ENCODE measurements at places on chromosomes 6 and 20. TPM values are rescaled to one million over a fixed set of nuclear protein-coding genes. Genes with fewer than 3 reads are reported as not detected.

The MUC22 gene
- total RNA-seq, result 0.31 TPM

The SEMG1 gene
- not detected for total RNA-seq

The TAB2 gene
- 61.0 TPM for total RNA-seq

The ZC2HC1B gene
- 16.9 TPM for total RNA-seq

The LGSN gene
- total RNA-seq, result 0.62 TPM

The RAET1E gene
- total RNA-seq, result 0.31 TPM

The FOXQ1 gene
- 1.7 TPM for total RNA-seq

The SDC4 gene
- total RNA-seq, result 191 TPM

The NUP43 gene
- total RNA-seq, result 32.2 TPM

- H3K4me3 ChIP-seq, result peak overlapping the region; percentile 73
- H3K36me3 ChIP-seq, result no peaks in the 10 kb centered on the region
- peaks cover 22% of the 10 kb centered on the region for H3K4me1 ChIP-seq
These were observed 936 bp downstream of the ZDHHC14 start for GRCh38 chr6:157381631-157382621.

GRCh38 chr20:31664696-31665354 lies 27.1 kb downstream of the COX4I2 start:
- no peak for DNase-seq
- no peak overlapping the region for H3K4me3 ChIP-seq
- H3K27me3 ChIP-seq, result no peaks in the 10 kb centered on the region
- H3K27ac ChIP-seq, result peak overlapping the region; percentile 74
- peaks cover 58% of the 10 kb centered on the region for H3K4me1 ChIP-seq

DNA sequence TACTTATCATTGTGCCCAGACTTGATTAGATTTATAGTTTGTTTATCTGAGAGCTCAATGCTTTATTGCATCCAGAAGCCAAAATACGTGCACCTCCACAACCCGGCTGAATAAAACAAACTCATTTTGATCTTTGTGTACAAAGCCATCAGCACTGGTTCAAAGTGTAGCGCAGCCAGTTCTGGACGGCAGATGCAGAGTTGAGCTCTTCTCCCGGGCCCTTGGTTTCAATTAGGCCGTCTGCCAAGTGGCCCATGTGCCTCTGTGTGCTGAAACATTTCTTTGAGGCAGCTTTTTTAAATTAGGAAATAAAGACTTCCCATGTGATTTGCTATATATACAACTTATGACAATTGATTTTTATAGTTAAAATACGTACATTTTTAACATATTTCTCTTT lies 96.2 kb upstream of the RSPO3 start:
- no peaks in the 10 kb centered on the region for H3K36me3 ChIP-seq
- no peak overlapping the region for H3K27ac ChIP-seq
- no peaks in the 10 kb centered on the region for H3K4me1 ChIP-seq
- no peaks in the 10 kb centered on the region for H3K27me3 ChIP-seq
- DNase-seq, result peak; percentile 51

DNA sequence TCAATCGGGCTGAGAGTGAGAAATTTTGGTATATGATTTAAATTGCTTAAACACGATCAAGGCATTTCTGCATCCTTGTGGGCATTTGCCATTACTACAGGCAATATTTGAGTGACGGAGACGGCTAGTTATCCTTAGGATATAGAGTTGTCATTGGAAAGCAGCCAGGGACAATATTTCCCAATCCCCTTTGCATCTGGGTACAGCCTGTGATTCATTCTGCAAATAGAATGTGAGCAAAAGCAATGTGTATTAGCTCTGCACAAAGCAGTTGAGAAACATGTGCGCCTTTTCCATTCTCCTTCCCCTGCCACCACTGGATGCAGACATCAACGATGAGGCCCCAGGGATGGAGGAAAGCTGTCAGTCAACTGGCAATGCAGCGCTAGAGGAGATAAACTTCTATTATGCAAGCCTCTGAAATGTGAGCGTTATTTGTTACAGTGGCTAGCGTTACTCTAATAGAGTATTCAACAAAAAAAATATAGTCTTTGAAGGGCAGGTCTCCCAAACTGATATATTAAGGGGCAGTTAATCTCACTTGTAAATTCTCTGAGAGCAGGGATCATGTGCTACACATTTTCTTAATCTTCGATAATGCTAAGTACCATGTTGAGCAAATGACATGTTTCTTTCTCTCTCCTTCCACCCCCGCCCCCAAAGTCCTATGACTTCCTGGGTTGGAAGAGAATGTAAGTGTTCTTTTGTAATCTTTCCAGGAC lies 37.1 kb upstream of the NCOA3 start:
- H3K27me3 ChIP-seq, result no peaks in the 10 kb centered on the region
- DNase-seq, result peak; percentile 45
- no peak overlapping the region for H3K4me3 ChIP-seq
- no peak overlapping the region for H3K27ac ChIP-seq

DNA sequence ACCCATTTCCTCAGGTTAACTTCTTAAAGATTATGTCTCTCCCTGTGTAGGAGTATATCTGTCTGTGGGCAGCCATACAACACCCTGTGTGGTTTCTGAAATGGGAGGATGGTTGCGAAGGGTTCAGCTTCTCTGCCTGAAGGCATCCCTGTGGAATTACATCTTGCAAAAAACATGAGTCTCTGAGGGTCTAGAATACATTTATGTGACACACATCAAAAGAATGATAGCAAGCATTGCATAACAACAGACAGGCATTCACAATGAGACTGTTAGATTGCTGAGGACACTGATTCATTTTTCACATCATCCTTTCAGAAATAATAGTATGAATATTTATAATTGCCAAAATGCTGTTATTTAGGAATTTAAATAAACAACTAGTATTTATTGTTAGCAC lies 670.9 kb downstream of the HTR1B start:
- H3K27ac ChIP-seq, result no peak overlapping the region
- no peaks in the 10 kb centered on the region for H3K27me3 ChIP-seq
- DNase-seq, result no peak
- H3K4me3 ChIP-seq, result no peak overlapping the region

- H3K36me3 ChIP-seq, result no peaks in the 10 kb centered on the region
- no peaks in the 10 kb centered on the region for H3K27me3 ChIP-seq
- H3K27ac ChIP-seq, result no peak overlapping the region
- no peaks in the 10 kb centered on the region for H3K4me1 ChIP-seq
- H3K4me3 ChIP-seq, result no peak overlapping the region
These were observed 65.2 kb downstream of the GCNT2 start for GRCh38 chr6:10586302-10586701.

- DNase-seq, result no peak
- H3K27ac ChIP-seq, result no peak overlapping the region
- H3K36me3 ChIP-seq, result no peaks in the 10 kb centered on the region
- no peaks in the 10 kb centered on the region for H3K27me3 ChIP-seq
- H3K4me1 ChIP-seq, result no peaks in the 10 kb centered on the region
These were observed 241.1 kb downstream of the FOXC1 start for GRCh38 chr6:1850840-1851157.

DNA sequence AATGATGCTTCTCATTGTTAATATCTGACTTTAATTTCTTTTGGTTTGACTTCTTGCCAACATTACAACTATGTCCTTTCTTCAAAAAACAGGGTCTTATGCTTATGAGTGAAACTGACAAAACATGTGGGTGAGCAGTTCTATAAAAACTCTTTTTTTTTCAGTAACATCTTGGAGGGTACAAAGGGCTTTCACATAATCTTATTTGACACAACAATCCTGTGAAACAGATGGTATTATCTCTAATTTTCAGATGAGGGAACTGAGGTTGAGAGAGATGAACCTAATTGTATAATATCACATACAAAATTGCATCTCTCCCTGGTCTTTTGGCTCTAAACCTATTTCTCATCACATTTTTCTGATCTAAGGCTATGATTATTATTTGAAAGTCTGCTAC lies 38.3 kb downstream of the MAPK14 start:
- H3K4me1 ChIP-seq, result peaks cover 8% of the 10 kb centered on the region
- no peaks in the 10 kb centered on the region for H3K27me3 ChIP-seq
- H3K4me3 ChIP-seq, result no peak overlapping the region

DNA sequence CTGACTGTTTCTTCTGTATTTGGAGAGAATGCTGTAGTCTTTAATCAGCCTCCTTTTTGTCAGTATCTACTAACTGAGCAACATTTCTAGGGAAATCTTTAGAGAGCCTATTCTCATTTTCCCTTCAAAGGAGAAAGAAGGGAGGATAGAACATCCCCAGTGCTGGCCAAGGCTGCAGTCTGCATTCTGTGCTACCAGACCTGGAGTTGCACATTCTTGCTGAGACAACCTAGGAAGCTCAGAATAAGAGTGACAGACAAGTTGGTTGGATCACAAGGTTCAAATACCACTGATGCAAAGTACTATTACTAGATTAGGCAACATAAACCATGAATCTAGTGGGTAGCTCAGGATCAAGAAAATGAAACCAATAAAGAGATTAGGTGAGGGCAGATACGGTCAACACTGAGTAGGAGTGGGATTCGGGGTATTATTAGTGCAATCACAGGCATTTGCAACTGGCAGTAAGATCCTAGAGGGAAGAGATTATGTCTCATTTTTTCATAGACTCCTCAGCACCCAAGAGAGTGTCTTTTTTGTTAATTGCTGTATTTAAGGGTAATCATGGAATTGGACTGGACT lies 213.5 kb upstream of the FAM83B start:
- H3K27ac ChIP-seq, result no peak overlapping the region
- no peak for DNase-seq
- H3K4me3 ChIP-seq, result no peak overlapping the region
- H3K4me1 ChIP-seq, result no peaks in the 10 kb centered on the region
- no peaks in the 10 kb centered on the region for H3K36me3 ChIP-seq

DNA sequence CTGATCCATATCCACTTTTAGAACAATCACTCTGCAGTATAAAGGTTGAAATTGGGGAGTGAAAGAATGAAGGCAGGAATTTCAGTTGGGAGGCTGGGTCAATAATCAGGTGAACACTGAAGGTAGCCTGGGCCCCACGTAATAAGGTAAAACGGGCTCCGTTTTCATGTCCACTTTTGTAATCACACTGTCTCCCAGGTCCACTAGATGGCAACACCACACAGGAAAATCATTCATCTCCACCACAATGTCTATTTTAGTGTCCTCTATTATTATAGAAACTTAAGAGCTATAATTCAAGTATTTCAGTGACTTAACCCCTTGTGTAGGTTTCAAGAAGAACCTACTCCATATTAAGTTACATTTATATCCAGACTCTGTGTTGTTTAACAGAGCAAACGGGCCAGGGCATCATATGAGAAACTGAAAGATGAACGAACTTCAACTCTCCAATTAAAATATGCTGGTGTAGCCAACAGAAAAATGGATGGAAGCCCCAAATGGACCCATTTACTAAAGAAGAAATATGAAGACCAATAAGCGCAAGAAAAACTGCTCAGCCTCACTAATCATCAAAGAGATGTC lies 45.9 kb upstream of the MC3R start:
- H3K4me3 ChIP-seq, result no peak overlapping the region
- no peaks in the 10 kb centered on the region for H3K27me3 ChIP-seq
- DNase-seq, result peak; percentile 26
- H3K36me3 ChIP-seq, result no peaks in the 10 kb centered on the region

- H3K4me3 ChIP-seq, result no peak overlapping the region
- H3K36me3 ChIP-seq, result no peaks in the 10 kb centered on the region
- DNase-seq, result no peak
- no peaks in the 10 kb centered on the region for H3K27me3 ChIP-seq
These were observed 109.5 kb upstream of the NFATC2 start for GRCh38 chr20:51651921-51652549.

Measured in testis (tissue), 5 donors.